ENCODE measurements at places on chromosomes 2 and 18.

DNA sequence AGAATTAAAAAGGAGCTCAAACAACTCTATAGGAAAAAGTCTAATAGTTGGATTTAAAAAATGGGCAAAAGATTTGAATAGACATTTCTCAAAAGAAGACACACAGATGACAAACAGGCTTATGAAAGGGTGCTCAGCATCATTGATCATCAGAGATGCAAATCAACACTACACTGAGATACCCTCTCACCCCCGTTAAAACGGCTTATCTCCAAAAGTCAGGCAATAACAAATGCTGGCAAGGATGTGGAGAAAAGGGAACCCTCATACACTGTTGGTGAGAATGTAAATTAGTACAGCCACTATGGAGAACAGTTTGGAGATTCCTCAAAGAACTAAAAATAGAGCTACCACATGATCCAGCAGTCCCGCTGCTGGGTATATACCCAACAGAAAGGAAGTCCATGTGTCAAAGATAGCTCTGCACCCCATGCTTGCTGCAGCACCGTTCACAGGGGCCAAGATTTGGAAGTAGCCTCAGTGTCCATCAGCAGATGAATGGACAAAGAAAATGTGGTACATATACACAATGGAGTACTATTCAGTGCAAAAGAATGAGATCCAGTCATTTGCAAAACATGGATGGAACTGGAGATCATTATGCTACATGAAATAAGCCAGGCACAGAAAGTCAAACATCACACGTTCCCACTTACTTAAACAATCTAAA is 46.7 kb upstream of the B3GNT7 start:
- no peak for DNase-seq

DNA sequence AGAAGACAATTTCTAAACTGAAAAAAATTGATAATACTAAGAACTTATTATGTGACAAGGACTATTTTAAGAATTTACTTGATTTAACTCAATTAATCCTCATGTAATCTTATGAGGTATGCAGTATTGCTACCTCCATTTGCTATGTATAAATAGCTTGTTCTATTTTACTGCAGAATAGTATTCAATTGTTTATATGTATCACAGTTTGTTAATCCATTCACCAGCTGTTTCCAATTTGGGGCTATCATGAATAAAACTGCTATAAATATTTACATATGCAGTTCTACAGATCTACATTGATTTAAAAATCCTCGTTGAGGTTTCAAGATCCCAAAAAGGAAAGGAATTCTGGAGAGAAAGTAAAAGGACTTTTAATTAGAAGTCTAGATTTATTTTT is 54.8 kb upstream of the DOCK10 start:
- DNase-seq, result no peak

GRCh38 chr18:8749492-8749891 is 44.1 kb downstream of the MTCL1 start:
- DNase-seq, result no peak

DNA sequence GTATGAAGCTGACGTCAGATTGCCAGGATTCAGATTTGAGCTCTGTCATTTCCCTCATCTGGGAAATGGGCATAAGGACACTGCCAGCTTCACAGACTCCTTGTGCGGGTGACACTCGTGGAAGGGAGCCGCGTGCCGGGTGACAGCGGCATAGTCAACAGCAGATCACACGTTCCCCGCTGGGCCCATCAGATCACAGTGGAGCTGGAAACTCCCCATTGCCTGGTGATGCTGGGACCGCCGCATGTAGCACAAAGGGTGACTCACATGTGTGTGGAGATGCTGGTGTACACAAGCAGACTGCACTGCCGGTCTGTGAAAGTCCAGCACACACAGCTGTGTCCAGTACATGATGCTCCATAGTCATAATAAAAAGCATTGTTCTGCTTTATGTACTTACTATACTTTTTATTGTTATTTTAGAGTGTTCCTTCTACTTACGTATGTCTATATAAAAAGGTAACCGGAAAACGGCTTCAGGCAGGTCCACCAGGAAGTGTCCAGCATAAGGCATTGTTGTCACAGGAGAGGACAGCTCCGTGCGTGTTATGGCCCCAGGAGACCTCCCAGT is 31.8 kb downstream of the SALL3 start:
- DNase-seq, result no peak

Measured in NCI-H1105 treated with DMSO at 0.1 percent for 48 hours (cell line).